ENCODE measurements at places on chromosomes 2 and 18. TPM values are rescaled to one million over a fixed set of nuclear protein-coding genes. Genes with fewer than 3 reads are reported as not detected.

DNA sequence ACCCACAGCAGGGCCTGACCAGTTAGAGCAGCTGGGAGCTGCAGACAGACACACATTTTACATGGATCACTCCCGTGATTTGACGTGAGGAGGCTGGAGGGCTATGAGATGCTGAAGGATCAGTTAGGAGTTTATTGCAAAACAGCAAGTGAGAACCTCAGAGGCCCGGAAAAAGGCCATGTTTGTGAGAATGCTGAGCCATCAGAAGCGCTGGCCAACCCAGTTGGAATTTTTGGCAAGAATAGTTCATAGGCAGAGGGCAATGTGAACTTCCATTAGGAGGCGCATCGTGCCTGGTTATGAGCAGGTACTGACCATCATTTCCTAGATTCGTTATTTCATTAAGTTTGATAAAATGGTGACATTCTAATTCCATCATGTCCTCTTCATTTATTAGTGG lies 23.3 kb upstream of the LMAN1 start:
- DNase-seq: no peak
- H3K4me3 ChIP-seq: no peak overlapping the region
- H3K4me1 ChIP-seq: no peaks in the 10 kb centered on the region

Gene LCT
- total RNA-seq: 0.06 TPM

Gene CCDC85A
- total RNA-seq: not detected

Gene ZNF512
- 66.2 TPM for total RNA-seq

Gene CERKL
- total RNA-seq: 0.09 TPM

Data from CD4-positive, alpha-beta memory T cell (primary cell).